Activated CD4-positive, alpha-beta T cell treated with anti-CD3 and anti-CD28 coated beads for 24 hours (primary cell): ENCODE measurements at places on chromosomes 7 and 10.

DNA sequence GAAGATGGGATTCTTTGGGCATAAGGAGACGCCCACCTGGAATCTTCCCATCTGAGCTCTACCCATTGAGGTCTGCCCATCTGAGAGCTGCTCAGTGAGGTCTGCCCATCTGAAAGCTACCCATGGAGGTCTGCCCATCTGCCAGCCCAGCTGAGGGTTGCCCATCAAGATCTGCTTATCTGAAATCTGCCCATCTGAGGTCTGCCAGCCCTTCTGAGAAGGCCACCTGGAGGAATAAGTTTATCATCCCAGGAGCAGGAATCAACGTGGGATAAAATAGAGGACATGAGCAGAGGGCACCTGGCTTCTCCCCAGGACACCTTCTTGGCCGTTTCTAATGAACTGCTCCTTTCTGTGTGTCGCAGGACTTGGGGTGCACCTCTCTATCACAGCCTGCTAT lies 35.3 kb upstream of the PDZD8 start:
- DNase-seq: no peak

DNA sequence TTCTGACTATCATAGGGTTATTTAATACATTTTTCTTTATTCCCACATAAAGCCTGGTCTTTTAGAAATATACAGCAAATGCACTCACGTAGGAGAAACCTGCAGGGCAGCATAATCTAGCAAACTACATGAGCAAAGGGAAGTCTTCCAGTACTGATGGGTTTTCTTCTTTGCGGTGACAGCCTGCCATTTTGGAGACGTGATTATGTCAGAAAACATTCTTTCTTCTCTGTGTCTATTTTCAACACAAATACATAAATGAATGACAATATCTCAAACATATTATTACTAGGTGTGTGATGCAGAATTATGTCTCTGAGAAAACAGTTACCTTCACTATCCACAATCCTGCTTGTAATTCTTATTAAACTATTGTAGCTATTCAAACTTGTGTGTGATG lies 425.0 kb downstream of the GPAM start:
- DNase-seq: no peak

GRCh38 chr10:85407088-85407487 lies 959.5 kb downstream of the GRID1 start:
- no peak for DNase-seq

- no peak for DNase-seq
Measured at GRCh38 chr10:22710139-22710745, 4.1 kb downstream of the PIP4K2A start.

GRCh38 chr10:104895541-104895940 lies 254.5 kb downstream of the SORCS3 start:
- DNase-seq: no peak

GRCh38 chr7:20076835-20077234 lies 140.3 kb downstream of the MACC1 start:
- DNase-seq: no peak
